ENCODE measurements at places on chromosomes 7 and 10.

- no peak for DNase-seq
Measured at GRCh38 chr10:78980354-78980753, 88.4 kb upstream of the ZMIZ1 start.

- DNase-seq = no peak
Measured at GRCh38 chr7:2621948-2622640, 9.7 kb upstream of the TTYH3 start.

DNA sequence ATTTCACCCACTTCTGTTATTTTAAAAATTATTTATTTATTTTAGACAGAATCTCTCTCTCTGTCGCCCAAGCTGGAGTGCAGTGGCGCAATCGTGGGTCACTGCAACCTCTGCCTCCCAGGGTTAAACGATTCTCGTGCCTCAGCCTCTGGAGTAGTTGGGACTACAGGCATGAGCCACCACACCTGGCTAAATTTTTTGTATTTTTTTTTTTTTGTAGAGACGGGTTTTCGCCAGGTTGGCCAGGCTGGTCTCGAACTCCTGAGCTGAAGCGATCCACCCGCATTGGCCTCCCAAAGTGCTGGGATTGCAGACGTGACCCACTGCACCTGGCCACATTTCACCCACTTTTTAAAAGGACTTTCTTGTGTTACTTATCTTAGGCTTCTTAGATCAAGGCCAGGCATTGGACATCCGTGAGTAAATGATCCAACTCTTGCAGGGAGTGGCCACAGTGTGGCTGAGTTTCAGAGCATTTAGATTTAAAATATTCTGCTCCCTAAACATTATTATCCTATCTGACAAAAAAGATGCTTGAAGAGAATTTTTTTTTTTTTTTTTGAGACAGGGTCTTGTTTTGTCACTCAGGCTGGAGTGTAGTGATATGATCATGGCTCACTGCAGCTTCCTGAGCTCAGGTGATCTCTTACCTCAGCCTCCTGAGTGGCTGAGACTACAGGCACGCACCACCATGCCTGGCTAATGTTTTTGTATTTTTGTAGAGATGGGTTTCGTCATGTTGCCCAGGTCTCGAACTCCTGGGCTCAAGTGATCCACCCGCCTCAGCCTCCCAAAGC, 14.4 kb downstream of the SNX10 start:
- no peak for DNase-seq

- no peak for DNase-seq
Measured at GRCh38 chr7:127974446-127975035, 56.7 kb downstream of the LRRC4 start.

GRCh38 chr10:15353471-15354017, 17.5 kb downstream of the FAM171A1 start:
- no peak for DNase-seq

DNA sequence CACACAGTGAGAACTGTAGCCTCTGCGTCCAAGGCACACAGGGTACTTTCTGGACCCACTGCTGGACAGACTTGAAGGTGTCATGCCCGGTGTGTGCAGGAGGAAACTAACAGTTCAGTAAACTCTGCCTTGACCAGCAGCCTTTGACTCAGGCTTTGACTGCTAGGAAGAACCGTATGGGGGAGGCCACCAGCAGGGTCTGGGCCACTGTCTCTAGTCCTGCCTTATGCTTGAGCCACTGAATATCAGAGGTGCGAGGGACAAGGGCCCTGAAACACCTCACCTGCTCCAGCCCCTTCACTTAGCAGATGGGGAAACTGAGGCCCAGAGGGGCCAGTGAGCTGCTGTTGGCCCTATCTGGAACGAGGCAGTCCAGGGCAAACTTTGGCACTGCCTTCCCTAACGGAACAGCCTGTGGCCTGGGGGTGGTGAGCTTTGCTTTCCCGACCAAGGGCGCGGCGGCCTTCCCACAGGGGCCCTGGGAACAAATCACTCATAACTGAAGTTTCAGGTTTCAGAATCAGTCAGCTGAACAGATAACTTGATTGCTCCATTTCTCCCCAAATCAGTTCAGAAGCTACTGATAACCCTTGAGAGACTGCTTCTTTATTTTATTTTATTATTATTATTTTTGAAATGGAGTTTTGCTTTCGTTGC, 130.0 kb downstream of the FAM53B start:
- no peak for DNase-seq

DNA sequence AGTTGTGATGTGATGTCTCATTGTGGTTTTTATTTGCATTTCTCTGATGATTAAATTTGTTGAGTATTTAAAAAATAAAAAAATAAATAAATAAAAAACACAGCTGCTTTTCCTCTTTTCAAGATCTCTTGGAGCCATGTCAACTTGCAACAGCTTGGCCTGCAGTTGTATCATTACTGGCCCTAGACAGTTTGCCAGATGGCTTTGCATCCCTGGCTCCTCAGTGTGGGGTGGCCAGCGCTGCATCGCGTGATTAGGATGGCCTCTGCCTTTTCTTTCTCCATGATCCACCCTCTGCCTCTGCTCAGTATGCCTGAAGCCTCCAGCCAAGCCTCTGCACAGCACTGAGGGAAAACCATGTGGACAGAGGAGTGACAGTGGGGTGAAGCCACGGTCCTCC, 96.8 kb downstream of the PPP1R3C start:
- no peak for DNase-seq

- no peak for DNase-seq
Measured at GRCh38 chr7:90681336-90682022, 85.4 kb downstream of the CDK14 start.

DNA sequence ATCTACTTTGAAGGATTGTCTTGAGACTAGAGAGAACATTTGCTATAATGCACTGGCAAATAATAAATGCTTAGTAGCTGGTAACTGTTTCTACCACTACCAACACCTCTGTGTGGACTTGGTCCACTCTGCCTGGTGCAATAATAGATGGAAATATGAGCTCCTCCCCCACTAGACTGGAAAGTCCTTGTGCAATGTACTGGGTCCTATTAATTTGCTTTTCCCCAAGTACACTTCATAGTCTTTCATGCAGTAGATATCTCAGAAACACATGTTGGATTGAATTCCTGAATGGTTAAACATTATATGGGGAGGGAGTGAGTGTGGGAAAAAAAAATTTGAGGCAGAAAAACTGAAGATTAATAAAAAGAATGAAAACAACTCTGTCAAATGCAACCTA, 119.3 kb downstream of the C10orf90 start:
- DNase-seq = no peak

DNA sequence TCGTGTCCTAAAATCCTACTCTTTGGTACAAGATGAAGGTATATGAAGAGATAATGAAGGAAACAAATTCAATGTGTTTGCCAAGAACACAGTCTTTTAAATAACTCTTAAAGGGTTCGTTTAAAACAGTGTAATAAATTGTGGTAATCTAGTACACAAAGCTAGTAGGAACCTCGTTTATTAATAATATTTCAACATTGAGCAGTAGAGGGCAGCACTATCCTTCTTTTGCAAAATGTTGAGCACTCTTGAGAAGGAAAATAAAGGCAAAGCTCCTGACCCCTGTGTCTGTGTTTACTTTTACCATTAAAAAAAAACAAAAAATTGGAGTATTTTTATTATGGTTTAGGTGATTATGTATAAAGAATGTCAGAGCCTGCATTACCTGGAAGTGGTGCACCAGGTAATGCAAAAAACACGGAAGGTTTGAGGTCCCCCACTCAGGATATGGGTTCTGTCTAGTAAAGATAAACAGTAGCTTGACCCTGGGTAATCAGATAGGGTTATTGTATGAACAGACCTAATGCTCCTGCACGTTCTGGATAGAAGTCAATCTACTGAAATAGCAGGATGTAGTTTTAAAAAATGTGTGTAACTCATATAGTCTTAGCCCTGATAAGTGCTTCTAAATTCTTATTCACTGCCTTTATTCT, 5.7 kb upstream of the GOT1 start:
- no peak for DNase-seq

DNA sequence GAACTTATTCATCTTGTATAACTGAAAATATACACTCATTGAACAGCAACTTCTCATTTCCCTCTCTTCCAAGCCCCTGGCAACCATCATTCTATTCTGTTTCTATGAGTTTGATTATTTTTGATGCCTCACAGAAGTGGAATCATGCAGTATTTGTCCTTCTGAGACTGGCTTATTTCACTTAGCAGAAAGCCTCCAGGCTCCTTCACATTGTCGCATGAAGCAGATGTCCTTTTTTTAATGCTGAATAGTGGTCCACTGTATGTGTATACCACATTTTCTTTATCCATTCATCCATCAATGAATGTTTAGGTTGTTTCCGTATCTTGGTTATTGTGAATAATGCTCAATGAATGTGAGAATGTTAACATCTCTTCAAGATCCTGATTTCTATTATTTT, 238.2 kb upstream of the KLF14 start:
- no peak for DNase-seq

DNA sequence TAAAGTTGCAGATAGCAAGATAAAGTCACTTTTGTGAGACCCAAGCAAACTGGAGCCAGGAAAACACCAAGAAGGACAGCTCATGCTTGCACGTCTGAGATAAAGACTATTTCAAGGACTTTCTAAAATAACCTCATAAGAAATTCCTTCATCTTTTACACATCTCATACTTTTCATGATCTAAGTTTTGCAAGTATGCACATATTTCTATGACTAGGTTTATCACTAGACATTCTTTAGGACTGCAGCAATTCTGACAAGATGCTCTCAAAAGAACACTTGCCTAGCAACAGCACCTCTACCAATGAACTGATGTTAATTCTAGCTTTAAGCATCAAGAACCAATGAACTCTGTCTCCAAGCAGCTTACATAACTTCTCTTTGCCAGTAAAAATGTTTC, 457.6 kb downstream of the SEMA3D start:
- no peak for DNase-seq

- no peak for DNase-seq
Measured at GRCh38 chr10:131099028-131099726, 212.3 kb downstream of the TCERG1L start.

DNA sequence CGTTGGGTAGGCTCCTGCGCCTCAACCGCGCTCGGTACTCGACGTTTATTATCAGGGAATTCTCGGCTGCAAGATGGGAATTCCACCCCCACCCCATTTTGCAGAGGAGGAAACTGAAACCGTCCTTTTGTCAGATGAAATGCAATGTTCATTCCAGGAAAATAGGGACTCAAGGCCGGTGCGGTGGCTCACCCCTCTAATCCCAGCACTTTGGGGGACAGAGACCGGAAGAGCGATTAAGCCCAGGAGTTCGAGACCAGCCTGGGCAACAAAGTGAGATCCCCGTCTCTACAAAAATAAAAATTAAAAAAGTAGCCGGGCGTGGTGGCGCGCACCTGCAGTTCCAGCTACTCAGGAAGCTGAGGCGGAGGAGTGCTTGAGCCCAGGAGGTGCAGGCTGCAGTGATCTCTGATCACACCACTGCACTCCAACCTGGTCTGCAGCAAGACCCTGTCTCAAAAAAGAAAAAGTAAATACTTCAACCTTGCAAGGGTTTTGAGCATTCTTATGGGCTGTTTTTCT, 720 bp upstream of the RFC2 start:
- no peak for DNase-seq

- DNase-seq = no peak
Measured at GRCh38 chr10:12400266-12400931, 51.1 kb downstream of the CAMK1D start.

GRCh38 chr10:30114401-30114800, 55.0 kb upstream of the JCAD start:
- no peak for DNase-seq

DNA sequence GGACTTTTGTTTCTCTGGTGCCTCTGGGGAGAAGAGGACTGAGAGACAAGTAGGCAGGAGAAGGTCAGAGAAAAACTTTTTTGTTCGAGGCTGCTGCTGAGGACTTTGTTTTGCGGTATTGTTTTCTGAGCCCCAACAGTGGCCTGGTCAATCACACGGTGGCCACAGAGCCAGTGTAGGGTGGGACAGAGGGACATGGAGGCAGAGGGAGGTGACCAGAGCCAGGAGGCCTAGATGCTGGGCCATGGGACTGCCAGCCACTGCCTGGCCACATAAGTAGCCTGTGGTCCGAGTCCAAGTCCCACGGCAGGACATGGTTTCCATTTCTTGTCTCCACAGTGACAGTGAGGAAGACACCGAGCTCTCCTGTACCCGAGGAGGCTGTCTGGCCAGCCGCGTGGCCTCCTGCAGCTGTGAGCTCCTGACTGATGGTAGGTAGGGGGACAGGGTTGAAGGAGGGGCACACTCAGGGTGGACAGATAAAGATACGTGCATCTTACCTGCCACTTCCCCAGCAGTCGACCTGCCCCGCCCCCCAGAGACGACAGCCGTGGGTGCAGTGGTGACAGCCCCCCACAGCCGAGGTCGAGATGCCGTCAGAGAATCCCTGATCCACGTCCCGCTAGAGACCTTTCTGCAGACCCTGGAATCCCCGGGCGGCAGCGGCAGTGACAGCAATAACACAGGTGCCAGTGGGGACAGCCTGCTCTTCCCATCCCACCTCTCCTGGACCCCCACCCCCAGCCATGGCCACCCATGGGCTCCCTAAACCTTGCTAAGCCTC, 27.5 kb downstream of the SH2B2 start:
- DNase-seq = no peak

DNA sequence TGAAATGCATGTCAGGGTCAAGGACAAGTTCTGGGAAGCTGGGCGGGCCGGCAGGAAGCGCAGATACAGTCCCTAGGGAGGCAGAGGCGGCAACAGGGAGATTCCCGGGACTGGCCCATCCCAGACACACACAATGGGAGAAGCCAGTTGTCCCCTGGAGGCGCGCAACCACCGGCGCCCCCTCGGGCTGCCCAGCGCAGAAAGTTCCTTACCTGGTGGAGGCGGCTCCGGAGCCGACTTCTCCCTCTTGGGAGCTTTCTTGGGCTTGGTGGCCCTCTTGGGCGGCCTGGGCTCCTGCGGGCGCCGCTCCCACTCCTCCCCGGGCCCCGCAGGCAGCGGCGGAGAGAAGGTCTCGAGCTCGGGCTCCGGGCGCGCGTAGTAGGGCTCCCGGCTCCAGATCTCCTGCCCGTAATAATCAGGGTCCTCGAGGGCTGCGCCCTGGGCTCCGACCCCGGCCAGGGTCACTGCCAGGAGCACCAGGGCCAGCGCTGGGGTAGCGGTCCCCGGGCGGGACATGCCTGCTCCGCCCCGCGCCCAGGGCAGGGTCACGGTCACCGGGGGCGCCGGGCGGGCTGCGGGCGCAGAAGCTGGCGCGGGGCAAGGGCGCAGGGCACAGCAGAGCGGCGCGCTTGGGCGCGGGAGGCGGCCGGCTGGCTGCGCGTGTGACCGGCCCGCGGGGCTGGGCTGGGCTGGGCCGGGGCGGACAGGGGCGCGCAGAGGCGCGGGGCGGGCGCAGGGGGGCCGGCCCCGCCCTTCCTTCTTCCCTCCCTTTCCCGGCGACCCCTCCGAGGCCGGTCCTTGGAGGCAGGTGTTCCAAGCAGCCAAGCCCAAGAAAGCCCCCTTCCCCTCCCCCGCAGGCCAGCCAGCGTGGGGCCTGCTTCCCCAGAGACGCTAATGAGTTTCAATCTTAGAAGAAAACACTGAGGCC, at the start of gene CPXM2:
Gene CPXM2 (minus strand): TSS at position 664 of the 928 bp plus-strand sequence. CDS start 148 bp downstream, at position 516.
- no peak for DNase-seq

Data from T-helper 2 cell (primary cell).